ENCODE measurements at places on chromosomes 5 and 9. TPM values are rescaled to one million over a fixed set of nuclear protein-coding genes. Genes with fewer than 3 reads are reported as not detected.

The PDE8B gene
- under 0.01 TPM for total RNA-seq

The KIAA1191 gene
- total RNA-seq, result 101 TPM

The TUSC1 gene
- total RNA-seq, result 15.7 TPM

The IFNA21 gene
- total RNA-seq, result not detected

The LMNB1 gene
- 2.8 TPM for total RNA-seq

The SPRY4 gene
- total RNA-seq, result 5.5 TPM

The NEURL1B gene
- 4.8 TPM for total RNA-seq

The TMEM232 gene
- 2.8 TPM for total RNA-seq

The HAPLN1 gene
- total RNA-seq, result not detected

The MYO10 gene
- total RNA-seq, result 94.1 TPM

The FLT4 gene
- total RNA-seq, result not detected

The GNG10 gene
- 30.0 TPM for total RNA-seq

The NUDCD2 gene
- 7.4 TPM for total RNA-seq

The BRINP1 gene
- total RNA-seq, result 0.34 TPM

The GRM6 gene
- total RNA-seq, result not detected

The C9orf153 gene
- 0.64 TPM for total RNA-seq

The ADGRV1 gene
- 3.1 TPM for total RNA-seq

The DNAH5 gene
- 0.50 TPM for total RNA-seq

The GLRA1 gene
- not detected for total RNA-seq

The OR1K1 gene
- total RNA-seq, result not detected

The ZNF169 gene
- total RNA-seq, result 2.4 TPM

The PCDHB13 gene
- total RNA-seq, result under 0.01 TPM

The SPATA31A3 gene
- total RNA-seq, result not detected

The NMUR2 gene
- not detected for total RNA-seq

The PCDHA12 gene
- total RNA-seq, result 3.8 TPM

The CCDC183 gene
- under 0.01 TPM for total RNA-seq

The UNC13B gene
- total RNA-seq, result 24.9 TPM

The C5orf46 gene
- not detected for total RNA-seq

The SH3TC2 gene
- 6.0 TPM for total RNA-seq

The C9orf152 gene
- 0.07 TPM for total RNA-seq

The FAM78A gene
- total RNA-seq, result 0.34 TPM

The COL23A1 gene
- total RNA-seq, result under 0.01 TPM

The GZMA gene
- not detected for total RNA-seq

The RBM27 gene
- total RNA-seq, result 40.0 TPM

The FAM221B gene
- total RNA-seq, result not detected

The C5orf63 gene
- 4.0 TPM for total RNA-seq

The IFNA2 gene
- total RNA-seq, result not detected

The GLDC gene
- total RNA-seq, result 0.07 TPM

The ORM2 gene
- total RNA-seq, result not detected

The ACOT12 gene
- total RNA-seq, result not detected

The BTNL9 gene
- total RNA-seq, result 0.07 TPM

The PDLIM4 gene
- 10.9 TPM for total RNA-seq

The PCDHGA12 gene
- total RNA-seq, result 2.2 TPM

The BTNL8 gene
- total RNA-seq, result not detected

The CDKN2B gene
- total RNA-seq, result 124 TPM

The GRXCR2 gene
- not detected for total RNA-seq

The NKD2 gene
- total RNA-seq, result 1.3 TPM
